ENCODE measurements at places on chromosomes 7 and 10.

DNA sequence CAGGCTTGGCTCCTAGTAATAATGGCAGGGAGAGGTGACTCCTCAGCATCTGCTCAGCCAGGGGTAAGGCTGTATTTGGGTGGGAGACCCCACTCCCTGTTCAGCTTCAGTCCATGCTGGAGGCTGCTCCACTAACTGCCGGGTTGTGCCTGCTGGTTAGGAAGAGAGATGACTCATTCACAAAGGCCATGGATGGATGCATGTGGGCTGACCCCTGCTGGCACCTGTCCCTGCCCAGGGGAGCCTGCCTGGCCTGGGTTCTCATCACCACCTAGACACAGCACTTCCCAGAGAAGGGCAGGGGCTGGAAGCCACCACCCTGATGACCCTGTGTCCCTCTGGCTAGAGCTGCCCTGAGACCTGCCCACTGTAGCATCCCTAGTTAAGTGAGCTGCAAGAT lies 59.0 kb downstream of the VSTM4 start:
- no peak for DNase-seq

DNA sequence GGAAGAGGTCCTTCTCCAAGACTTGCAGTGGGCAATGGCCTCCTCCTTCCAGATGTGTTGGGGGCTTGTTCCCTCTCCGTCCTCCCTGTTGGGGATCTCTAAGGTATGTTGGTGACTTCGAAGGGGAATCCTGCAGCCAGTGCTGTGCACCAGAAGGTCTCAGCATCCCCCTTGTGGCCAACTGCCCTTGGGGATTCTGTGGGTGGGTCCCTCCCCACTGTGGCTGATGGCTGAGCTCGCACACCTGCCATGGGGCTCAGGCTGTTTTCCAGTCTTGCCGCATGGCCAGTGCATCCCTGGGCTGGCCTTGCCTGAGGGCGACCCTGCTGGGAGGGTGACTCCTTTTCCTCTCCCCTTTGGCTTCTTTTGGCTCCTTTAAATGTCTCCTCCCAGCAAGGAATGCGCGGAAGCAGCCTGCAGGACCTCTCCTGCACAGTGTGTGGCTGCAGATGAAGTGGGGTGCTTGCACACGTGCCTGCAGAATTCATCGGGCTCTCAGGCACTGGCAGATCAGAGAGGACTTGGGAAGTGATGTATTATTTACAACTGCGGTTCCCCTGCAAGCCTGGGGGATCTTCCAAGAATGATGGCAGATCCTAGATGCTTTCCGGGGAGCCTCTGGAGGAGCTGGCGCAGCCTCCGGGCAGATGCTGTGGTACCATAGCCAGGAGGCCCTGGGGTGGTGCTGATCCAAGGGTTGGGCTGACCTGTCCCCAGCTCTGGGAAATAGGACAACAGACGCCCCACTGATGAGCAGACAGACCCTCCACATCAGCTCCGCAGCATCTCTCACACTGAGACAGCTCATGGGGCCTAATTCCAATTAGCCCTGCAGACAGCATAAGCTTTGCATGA lies 410.0 kb downstream of the TCERG1L start:
- DNase-seq, result no peak

- peak; percentile 70 for DNase-seq
Observed at GRCh38 chr7:6416516-6417145, 31.1 kb downstream of the DAGLB start.

DNA sequence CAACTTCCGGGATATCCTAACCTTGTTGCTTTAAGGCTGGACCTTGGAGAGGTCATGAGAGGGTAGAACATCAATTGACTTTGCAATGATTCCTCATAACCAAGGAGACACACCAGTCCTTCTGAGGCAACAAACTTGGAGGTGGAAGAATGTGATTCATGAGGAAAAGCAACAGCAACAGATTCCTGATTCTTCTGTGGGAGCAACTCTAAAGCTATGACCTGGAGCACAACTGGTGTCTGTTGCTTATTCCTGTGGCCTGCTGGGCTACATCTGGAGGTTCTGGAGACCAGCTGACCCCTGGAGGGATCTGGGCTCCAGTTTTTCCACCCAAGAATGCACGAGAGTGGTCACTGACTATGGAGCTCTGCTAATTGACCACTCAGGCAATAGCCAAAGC lies 116.6 kb downstream of the CREB5 start:
- DNase-seq, result peak; percentile 55

DNA sequence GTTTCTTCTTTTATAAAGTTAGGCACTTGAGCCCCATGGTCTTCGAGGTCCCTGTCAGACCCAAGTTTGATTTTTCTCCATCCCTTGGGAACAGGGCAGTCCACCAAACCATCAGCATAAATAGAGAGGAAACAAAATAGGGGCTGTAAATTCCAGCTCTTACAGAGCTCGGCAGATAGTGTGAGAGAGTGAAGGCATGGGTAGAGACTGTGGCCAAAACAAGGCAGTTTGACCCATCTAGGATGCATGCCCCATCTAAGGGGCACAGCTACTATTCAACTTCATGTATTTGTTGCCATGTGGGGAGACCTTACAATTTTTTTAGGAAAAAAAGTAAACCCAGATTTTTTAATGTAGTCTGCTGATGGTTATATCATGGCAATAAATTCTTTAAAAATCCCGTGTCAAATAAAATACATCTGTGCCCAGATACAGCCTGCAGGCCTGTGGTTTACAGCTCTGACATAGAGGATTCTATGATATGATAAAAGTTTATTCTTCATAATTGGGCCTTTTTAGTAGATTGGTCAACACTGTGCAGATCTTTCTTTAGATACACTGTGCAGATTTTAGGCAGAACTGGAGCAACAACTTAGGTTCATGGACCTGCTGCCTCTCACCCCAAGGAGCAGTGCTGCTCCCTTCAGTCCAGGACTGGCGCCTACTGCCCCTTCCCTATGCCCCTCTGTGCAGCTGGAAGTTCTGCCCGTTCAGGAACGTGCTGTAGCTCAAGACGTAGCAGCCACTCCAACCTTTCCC lies 5.3 kb downstream of the PPP1R3C start:
- no peak for DNase-seq

DNA sequence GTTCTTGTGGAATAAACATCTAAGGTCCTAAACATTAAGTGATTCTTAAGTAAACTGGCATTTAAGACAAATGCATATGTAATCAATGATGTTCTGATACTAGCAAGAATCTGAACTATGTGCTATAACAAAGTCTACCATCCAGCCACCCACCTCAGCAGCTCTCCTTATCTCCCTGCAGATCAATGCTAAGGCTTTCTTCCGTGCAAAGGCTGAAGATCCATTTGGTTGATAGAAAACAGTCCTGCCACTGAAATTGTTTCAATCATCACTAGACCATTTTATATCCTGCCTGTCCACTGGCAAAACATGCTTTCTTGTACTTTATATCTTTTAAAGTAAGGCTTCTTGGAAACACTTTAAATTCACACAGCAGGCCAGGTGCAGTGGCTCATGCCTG lies 6.3 kb upstream of the SMKR1 start:
- no peak for DNase-seq

DNA sequence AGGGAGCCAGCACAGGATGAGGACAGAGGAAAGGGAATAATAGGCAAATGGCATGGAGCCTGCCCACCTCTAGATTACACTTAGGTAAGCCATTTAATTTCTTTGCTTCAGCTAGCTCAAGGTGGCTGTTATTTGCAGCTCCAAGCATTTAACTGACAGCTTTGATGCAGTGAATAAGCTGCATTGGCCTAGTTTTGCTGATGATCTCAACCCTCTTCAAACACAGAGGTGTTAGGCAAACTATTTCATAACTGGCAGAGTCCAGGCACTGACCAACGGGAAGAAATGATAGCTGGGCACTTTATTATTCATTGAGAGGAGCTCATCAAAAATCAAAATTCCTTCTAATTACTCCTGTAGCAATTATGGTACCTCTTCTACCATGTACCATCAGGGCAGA lies 317.4 kb downstream of the BMPER start:
- DNase-seq, result no peak

GRCh38 chr7:149459540-149460452 lies 1.1 kb downstream of the ZNF777 start:
- no peak for DNase-seq

- no peak for DNase-seq
Observed at GRCh38 chr7:8564281-8564680, 130.9 kb downstream of the NXPH1 start.

GRCh38 chr7:134660242-134660785 lies 13.7 kb downstream of the BPGM start:
- DNase-seq, result peak; percentile 26

DNA sequence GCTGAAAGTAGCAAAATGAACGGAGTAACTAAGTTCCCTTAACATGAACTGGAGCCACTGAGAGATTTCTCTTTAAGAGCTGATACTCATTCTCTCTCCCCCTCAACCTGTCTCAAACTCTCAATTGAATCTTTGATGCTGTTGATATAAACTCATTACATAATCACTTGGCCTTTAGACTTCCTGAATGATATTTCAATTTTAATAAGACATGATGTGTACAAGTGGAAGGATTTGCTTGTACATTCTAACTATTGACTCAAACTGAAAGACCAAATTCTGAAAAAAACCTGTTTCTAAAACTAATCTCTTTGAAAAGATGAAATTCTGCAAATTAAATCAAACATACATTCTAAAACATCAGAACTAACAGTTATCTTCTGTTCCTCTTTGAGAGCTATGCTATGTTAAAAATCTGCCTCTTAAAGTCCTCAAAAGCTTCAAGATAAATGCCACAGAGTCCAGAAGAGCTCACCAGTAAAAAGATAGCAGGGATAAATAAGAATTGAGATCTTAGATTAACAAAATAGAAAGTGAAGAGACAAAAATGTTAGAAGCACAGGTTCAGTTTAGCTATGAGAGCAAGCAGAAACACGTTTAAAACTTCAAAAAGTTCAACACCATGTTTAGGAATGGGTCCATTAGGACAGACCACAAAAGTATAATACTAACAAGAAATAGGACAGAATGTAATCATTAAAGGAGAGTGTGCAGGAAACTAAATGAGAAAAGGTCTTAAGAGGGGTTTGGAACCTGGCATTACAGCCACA lies 46.1 kb downstream of the TNPO3 start:
- DNase-seq, result no peak

DNA sequence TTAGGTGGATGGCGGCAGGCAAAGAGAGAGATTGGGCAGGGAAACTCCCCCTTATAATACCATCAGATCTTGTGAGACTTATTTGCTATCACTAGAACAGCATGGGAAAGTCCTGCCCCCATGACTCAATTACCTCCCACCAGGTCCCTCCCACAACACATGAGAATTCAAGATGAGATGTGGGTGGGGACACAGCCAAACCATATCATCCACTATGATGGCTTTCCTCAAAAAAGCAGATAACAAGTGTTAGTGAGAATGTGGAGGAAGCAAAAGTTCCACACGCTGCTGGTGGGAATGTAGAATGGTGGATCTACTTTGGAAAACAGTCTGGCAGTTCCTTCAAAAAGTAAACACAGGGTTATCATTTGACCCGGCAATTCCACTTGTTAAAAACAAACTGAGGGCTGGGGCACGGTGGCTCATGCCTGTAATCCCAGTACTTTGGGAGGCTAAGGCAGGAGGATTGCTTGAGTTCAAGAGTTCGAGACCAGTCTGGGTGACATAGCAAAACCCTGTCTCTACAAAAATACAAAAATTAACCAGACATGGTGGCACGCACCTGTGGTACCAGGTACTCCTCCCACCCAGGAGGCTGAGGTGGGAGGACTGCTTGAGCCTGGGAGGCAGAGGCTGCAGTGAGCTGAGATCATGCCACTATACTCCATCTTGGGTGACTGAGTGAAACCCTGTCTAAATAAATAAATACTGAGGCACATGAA lies 161.4 kb upstream of the EEPD1 start:
- no peak for DNase-seq

DNA sequence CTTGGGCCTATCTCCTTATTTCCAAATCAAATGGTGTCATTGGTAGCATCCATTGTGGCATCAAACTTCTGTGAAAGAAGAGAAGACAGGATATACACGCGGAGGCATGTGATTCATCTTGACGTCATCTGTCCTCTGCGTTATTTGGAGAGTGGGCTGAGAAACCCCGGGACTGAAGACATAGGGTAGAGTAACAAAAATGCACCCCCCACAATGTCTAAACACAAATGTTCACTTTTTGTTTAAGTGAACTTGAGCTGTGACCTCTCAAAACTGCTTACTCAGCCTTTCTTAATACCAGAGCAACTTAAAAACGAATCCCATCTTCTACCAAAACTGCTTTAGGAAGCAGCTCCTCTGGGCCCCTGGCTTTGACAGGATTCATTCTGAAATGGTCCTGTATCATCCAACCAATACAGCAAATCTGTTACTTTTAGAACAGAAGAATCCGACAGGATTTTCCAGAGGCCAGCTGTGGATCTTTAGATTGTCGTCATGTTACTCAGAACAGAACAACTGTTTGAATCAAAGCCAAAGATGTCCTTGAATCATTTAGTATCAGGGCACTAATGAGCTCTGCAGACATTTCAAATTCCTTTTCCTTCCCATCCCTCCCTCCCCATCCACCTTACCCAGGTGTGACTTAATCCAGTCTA lies 438.1 kb downstream of the SUGCT start:
- peak; percentile 87 for DNase-seq

GRCh38 chr7:603152-603951 lies 83.7 kb upstream of the PDGFA start:
- no peak for DNase-seq

DNA sequence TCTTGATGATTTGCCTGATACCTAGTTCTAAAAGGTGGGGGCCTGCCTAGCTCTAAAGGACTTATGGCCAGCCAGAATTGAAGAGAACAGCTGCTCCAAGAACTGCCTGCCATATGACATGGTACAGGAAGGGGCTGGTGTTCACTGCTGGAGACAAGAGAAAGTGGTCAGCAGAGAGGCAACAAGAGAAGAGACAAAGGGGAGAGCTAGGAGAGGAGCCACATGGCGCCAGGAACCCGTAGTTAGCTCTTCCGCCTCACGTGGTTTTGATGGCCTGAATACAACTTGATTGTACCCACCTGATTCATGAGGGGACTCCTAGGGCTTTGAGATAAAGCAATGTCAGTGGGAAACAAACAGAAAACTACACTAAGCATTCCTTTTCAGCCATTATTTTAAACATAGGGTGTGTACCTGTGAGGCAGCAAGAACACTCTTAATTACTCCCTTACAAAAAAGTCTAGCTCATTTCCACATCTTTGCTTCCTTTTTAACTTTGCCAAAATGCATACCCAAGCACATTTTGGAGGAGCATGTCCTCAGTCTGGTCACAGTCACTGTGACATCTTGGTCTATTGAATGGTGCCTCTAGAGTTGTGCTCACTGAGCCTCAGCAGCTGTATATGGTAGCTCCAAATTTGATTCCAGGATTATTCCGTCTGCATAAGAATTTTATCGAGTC lies 71.6 kb downstream of the CCDC71L start:
- no peak for DNase-seq

DNA sequence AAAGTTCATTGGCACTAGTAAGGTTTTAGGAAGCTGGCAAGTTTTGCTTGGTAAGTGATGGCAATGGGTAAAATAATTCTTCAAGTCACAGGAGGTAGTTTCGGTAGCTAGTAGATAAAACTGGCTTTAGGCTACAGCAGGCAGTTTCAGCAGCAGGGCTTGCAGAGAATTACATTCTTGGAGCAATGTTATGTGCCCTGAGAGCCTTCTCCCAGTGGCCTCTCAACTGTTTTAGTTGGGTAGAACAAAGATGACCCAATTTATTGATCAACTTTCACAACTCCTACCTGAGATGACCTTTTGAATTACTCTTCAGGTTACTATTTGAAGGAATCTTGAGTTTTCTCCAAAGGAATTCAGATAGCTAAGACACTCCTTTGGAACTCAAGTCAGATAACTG lies 16.4 kb upstream of the NFE2L3 start:
- no peak for DNase-seq

GRCh38 chr7:28408105-28408959 lies 4.0 kb upstream of the CREB5 start:
- peak; percentile 87 for DNase-seq

GRCh38 chr10:48684463-48684791 lies 246 bp upstream of the WDFY4 start:
- DNase-seq, result no peak

Data from fibroblast of mammary gland (primary cell).